Activated CD8-positive, alpha-beta memory T cell treated with anti-CD3 and anti-CD28 coated beads, Interleukin-2, amount 10 ng/mL, durations not matched to agents 7 days and 5 days (primary cell): ENCODE measurements at places on chromosomes 6 and 20. TPM values are rescaled to one million over a fixed set of nuclear protein-coding genes. Genes with fewer than 3 reads are reported as not detected.

DNA sequence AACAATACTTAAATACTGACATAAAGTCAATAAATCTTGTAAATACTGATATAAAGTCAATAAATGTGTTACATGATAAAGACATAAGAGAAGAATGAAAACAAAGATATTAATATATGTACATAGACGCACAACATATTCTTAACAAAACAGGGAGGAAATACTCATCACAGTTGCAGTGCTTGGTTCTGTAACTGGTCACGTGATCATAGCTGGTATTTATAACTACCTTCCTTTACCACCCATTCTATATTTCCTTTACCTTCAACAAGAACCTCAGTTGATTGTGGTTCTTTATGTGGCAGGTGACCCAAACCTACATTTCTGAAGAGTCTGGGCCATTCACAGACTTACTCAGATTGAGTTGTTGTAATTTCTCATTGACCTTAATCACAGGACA, 131.6 kb downstream of the SGK1 start:
- DNase-seq: no peak

- no peak for DNase-seq
These were observed 16.6 kb downstream of the KIF3B start for GRCh38 chr20:32294071-32294470.

RFX6 gene
- not detected for total RNA-seq

DNA sequence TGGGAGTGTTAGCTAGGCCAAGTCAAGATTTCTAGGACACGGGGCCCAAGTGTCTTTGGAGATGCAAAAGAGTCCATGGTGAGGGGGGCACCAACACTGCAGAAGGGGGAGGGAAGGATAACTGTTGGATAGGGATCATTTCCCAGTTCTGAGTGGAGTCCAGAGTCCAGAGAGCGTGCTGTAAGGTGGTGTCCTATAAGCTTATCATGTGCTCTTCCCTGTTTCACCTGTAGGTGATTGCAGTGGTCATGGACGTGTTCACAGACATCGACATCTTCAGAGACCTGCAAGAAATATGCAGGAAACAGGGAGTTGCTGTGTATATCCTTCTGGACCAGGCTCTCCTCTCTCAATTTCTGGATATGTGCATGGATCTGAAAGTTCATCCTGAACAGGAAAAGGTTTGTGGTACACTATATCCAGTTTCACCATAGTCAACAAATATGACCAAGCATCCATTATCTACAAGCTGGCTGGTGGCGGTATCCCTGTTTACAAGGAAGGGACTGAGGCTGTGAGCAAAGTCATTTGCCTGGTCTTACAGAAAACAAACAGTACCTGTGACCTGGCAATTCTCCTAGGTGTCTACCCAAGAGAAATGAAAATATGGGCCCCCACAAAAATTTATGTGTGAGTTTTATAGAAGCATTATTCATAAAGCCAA, 15.6 kb downstream of the FAM83D start:
- DNase-seq: no peak
